Posterior cingulate gyrus (tissue), 11 donors: ENCODE measurements at places on chromosomes 1 and 21.
A peak's percentile ranks its signal among the peaks of the same experiment; 100 is the strongest.

GRCh38 chr1:23597635-23598388 lies 38.5 kb upstream of the ID3 start:
- DNase-seq = no peak

- no peak for DNase-seq
These were observed 347.8 kb downstream of the DUSP10 start for GRCh38 chr1:221394011-221394544.

- no peak for DNase-seq
These were observed 12.3 kb downstream of the SLC35E2B start for GRCh38 chr1:1680031-1680911.

GRCh38 chr1:171139890-171140289 lies 45.2 kb upstream of the FMO2 start:
- no peak for DNase-seq

DNA sequence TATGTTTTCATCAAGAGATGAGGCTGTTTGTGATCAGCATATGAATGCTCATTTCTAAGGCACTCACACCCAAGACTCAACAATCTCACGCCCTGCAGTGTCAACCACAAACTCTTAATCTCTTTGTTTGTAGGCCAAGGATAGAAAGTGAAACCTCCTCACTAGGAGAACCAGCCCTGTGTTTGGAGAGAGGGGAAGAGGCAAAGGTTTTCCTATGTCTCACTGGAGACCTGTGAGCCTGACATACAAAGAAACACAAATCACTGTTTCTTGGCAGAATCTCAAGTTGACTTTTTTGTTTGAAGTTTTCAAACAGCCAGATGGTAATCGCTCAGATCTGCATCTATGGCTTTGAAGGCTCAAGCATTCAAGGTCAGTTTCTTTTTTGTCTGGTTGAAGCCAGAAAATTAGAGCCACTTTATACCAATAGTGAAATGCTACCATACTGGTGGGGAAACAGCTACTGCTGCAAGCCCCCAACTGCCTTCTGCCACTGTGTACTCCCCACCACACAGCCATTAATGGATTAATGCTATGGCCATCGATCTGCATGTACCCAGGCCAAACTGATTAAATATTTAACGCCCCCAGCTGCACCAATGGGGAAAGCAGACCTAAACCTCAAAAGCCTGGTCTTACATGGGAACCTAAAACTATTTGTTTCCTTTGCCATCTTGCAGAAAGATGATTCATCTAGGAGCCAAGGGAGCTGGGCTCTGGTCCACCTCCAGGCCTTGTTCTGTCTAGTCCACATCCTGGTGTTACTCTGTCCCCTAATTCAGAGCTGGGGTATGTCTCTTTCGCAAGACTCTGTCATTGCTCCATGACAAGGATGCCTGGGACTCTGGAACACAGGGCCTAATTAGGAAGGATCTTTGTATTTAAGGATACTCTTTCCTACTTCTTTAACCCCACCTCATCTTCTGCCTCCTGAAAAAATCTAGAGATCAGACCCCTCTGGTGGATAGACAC lies 16.3 kb downstream of the PDZK1 start:
- no peak for DNase-seq

GRCh38 chr1:67832737-67833601 lies at the start of gene GNG12:
TSS of gene GNG12 (minus strand) at chr1:67833467. CDS start at chr1:67707686, 125,781 bp downstream.
- no peak for DNase-seq

GRCh38 chr1:246275036-246275435 lies 232.0 kb downstream of the SMYD3 start:
- no peak for DNase-seq

DNA sequence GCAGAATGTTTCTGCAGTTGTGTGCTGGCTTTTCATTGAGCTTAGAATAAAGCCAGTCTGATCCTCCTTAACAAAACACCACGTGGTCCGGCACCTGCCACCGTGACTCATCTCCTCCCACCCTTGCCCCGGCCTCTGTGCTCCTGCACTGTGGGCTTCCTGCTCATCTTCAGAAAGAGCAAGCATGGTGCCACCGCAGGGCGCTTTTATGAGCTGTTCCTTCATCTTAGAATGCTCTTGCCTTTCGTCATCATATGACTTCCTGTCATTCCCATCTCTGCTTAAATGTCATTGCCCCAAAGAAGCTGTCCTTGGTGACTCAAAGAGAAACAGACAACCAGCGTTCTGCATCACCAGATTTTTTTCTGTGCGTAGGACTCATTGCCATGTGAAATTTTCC lies 117.8 kb downstream of the HHAT start:
- DNase-seq = peak; percentile 33

DNA sequence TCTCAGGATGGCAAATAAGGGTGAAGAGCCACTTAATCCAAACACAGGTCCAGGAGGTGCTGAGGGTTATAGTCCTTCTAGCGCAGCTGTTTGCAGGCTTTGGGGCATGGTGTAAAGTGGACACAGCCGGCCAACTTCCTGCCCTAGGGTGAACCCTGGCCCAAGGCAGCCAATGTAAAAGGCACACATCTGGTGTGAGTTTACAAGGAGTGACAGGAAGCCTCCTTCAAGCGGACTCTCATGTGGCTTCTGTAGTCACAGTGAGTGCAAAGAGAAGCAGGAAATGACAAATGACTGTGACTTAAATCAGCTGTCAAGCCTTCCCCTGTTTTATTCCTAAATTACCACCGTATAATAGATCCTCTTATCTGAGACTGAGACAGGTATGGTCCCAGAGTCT lies 213.0 kb downstream of the CRB1 start:
- no peak for DNase-seq

- no peak for DNase-seq
These were observed 3.6 kb downstream of the FAM151A start for GRCh38 chr1:54619749-54620148.
